ENCODE measurements at places on chromosomes 1 and 21. TPM values are rescaled to one million over a fixed set of nuclear protein-coding genes. Genes with fewer than 3 reads are reported as not detected.
A peak's percentile ranks its signal among the peaks of the same experiment; 100 is the strongest.

DNA sequence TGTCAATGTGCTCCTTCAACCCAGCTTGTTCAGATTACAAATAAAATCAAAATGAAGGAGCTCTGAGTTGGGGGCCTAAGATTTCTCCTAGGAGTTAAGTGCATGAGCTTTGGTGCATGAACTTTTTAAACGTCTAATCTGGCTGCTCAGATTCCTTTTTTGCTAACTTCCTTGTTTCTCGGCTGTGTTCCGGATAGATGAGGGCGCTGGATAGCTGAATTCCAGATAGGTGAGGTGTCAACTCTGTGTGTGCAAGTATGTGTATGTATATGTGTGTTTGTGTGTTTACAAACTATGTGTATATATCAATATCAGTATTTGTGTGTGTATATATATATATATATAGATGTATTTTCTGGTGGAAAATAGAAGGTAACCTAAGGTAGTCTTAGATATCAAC is 37.5 kb upstream of the RCAN3 start:
- no peak for DNase-seq

GRCh38 chr1:29280409-29281131 is 44.2 kb downstream of the PTPRU start:
- no peak for DNase-seq

The TGFB2 gene
- 10.2 TPM for total RNA-seq

GRCh38 chr1:153253693-153254092 is 5.8 kb upstream of the LORICRIN start:
- no peak for DNase-seq

The RNU1-3 gene
- under 0.01 TPM for total RNA-seq

DNA sequence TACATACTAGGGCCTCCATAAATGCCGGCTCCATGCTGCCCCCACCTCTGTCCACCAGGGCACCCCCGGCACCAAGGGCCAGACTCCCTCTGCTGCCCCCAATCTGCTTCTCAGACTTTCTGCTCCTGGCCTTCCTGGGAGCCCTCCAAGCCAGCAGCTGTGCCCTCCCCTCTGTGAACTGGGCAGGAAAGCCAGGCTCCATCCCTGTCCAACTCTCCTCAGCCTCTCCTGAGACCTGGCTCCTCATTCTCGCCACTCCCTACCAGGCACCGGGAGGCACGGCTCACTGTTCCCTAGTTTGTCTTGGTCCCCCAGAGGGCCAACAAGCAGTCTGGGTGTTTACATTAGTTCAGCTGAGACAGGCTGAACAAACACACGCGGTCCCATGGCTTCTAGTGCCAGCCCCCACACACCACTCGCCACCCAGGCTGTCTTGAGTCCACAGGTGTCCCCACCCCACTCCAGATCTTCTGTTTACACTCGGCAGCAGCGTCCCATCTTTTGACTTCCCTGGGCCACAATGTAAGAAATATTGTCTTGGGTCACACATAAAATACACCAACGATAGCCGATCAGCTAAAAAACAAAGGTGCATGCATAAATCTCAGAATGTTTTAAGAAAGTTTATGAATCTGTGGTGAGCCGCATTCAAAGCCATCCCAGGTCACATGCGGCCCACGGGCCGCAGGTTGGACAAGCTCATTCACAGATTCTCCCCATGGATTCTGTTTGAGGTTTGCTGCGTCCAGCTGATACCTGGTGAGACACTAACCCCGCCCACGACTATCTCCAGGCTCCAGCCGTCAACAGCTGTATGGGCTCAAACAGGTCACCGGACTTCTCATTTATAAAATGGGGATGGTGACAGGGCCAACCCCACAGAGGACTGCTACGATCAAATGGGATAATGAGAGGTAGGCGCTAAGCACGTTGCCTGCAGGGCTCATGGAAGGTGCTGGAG is 29.5 kb upstream of the ECE1 start:
- DNase-seq: no peak

The MTMR11 gene
- total RNA-seq: 13.9 TPM

DNA sequence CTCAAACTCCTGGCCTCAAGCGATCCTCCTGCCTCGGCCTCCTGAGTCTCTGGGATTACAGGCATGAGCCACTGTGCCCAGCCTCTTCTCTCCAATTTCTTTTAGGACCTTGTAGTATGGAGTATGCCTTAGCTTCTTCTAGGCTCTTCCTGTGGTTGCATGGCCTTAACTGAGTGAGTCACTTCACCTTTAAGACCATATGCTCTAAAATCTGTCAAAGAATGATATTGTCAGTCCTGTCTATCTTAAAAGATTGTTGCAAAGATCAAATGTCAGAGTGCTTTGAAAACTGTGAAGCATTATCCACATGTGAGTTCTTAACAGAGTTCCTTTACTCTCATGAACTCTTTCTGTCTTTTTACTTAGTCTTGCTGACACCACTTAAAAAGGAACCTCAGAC is 37.2 kb downstream of the ATP2B4 start:
- DNase-seq: no peak

GRCh38 chr1:78678324-78678723 is 28.7 kb downstream of the IFI44 start:
- DNase-seq: no peak

DNA sequence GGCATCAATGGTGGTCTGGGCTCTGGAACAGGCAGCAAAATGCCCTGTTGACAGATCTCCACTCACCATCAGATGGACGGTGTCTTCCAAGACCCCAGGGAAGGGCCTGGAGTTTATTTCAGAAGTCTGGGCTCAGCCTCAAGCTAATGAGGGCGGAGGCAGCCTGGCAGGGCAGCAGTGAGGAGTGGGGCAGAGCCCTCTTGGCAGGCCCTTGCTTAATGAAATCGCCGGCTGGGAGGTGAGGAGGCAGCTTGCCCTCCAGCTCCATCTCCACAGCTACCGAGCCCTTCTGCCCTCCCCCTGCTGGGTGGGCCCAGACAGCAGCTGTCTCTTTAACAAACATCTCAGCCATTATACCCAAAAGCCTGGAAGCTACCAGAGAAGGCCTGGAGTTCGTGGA is 22.0 kb upstream of the GRIK3 start:
- DNase-seq: no peak

DNA sequence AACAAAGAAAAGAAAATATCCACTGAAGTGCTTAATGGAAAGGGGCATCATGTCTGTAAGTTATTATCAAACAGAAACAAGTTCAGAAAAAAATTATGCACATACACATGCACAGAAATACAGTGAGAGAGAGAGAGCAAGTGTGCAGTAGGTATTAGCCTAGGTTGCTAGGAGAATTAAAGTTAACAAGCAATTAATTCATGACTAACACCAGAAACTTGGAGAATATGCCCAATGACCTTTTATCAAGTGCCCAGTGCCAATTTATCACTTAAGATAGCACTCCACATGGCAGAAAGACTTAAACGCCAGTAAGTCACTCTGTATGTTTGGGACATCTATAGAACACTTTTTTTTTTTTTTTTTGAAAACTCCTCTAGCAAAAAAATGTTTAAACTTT is 56.2 kb upstream of the SLC16A1 start:
- DNase-seq: no peak

- no peak for DNase-seq
Observed at GRCh38 chr1:160682983-160683865, 28.4 kb downstream of the CD48 start.

GRCh38 chr21:45290948-45291612 is 3.4 kb upstream of the POFUT2 start:
- peak; percentile 43 for DNase-seq

- DNase-seq: no peak
Observed at GRCh38 chr1:35894656-35895055, 11.6 kb downstream of the AGO1 start.

DNA sequence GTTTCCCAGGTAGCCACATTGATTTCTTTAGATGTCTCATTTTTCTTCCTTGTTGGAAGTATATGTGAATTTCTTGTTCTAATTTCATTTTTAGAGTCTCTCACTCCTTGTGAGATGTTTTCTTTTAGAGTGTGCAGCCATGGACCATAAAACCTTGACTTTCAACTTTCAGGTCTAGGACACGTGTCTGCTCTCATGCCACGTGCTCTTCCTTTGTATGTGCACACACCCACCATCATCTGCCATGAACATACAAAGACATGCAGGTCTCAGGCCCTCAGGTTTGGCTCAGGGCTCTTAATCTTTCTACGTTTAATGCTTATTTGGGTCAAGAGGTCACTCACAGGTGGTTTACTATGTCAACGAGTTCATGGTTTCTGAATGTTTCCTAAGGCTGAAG is 70.6 kb downstream of the DDX20 start:
- no peak for DNase-seq

DNA sequence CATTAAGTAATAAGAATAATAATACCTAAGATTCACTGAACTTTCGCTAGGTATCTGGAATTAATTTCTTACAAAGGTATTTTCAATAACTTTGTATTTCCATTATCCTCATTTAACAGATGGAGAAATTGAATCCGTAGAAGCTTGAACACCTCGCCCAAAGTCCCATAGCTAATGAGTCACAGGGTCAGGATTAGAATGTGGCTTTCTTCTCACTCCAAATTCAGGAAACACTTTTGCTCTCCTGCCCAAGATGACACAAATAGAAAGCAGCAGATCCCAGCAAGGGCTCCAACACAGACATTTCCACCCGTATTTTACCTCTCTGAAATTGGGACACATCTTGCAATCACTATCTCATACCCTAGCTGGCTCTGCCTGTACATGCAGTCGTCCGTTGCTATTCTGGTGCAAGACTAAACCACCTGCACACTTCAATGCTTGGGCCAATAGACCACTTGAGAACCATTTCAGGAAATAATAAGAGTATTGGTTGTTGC is 125.9 kb upstream of the GREM2 start:
- no peak for DNase-seq

DNA sequence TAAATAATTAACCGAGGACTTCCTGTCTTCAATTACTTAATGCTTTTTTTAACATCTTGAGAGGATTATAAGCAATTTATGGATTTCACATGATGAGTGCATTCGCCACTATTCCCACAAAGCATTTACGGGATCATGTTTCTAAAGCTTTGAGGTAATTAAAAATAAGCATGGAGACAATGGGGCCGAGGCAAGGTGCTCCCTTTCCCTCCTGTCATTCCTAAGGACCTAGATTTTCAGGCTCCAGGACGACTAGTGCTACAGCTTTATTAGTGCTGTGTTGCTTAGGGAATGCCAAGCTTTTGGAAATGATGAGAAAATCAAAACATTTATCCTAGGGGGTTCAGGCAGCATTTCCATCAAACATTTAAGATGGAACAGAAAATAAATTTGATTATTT is 209.2 kb downstream of the KCTD3 start:
- DNase-seq: no peak

The VANGL2 gene
- 5.6 TPM for total RNA-seq

All from breast epithelium (tissue), 4 donors.